ENCODE measurements at places on chromosomes 7 and 10. TPM values are rescaled to one million over a fixed set of nuclear protein-coding genes. Genes with fewer than 3 reads are reported as not detected.

The SEC24C gene
- total RNA-seq = 60.1 TPM

The UPK3B gene
- 0.84 TPM for total RNA-seq

The MYH16 gene
- total RNA-seq = not detected

The AKR1D1 gene
- total RNA-seq = not detected

DNA sequence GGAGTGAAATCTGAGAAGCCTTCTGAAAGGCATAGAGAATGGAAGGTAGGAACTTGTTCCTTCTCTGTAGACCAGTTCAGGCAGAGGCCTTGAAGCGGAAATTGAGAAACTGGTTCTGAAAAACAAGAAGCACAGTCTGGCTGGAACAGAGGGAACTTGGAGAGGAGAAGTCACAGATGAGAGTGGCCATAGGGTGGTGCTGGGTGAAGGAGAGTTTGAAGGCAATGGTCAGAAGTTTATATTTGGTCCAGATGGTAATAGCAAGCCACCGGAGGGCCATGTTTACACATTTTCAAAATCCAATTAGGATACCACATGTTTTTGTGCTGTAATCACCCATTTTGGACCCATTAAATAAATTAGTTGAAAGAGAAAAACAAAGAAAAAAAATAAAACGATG, 692.5 kb downstream of the INHBA start:
- no peak overlapping the region for H3K4me3 ChIP-seq
- peak overlapping the region; percentile 3 for H3K27ac ChIP-seq
- H3K4me1 ChIP-seq = peaks cover 9% of the 10 kb centered on the region

- H3K4me3 ChIP-seq = no peak overlapping the region
- H3K27me3 ChIP-seq = no peaks in the 10 kb centered on the region
- no peak for DNase-seq
- H3K36me3 ChIP-seq = no peaks in the 10 kb centered on the region
- peaks cover 22% of the 10 kb centered on the region for H3K4me1 ChIP-seq
These were observed 127.1 kb downstream of the MLLT10 start for GRCh38 chr10:21661087-21661486.

- H3K27me3 ChIP-seq = no peaks in the 10 kb centered on the region
- H3K36me3 ChIP-seq = no peaks in the 10 kb centered on the region
- H3K27ac ChIP-seq = no peak overlapping the region
- no peak overlapping the region for H3K4me3 ChIP-seq
- peak; percentile 79 for DNase-seq
These were observed 723.4 kb downstream of the PARD3 start for GRCh38 chr10:34091635-34092195.

DNA sequence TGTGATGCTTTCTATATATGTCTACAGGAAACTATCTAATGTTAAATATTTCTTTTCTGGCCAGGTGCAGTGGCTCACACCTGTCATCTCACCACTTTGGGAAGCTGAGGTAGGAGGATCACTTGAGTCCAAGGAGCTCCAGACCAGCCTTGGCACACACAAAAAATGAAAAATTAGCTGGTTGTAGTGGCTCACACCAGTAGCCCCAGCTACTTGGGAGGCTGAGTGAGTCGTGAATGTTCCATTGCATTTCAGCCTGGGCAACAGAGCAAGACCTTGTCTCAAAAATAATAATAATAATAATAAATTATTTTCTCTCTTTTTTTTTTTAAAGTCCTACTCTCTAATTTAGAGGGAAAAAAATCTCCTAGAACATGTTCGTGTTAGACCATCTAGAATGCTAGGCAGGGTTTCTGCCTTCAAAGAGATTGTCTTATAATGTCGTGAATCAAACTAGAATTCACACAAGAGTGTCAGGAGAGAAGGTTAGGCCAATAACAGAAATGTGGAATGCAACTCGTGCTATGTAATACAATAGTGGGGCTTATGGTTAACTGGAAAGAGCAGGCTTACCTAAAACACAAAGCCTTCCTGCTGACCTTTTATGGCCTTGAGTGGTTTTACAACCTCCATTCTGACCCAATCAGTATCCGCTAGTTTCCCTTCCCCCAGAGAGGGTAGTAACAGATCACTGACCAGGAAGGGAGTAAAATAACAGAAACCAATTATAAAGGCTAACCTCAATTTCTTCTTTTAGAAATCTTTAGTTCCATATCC, 46.3 kb downstream of the MYOF start:
- peaks cover 98% of the 10 kb centered on the region for H3K4me1 ChIP-seq
- DNase-seq = no peak
- H3K4me3 ChIP-seq = no peak overlapping the region
- no peaks in the 10 kb centered on the region for H3K27me3 ChIP-seq

Measured in esophagus muscularis mucosa (tissue), 4 donors.